ENCODE measurements at places on chromosomes 12 and 14.
A peak's percentile ranks its signal among the peaks of the same experiment; 100 is the strongest.

GRCh38 chr12:17016116-17016864, 410.3 kb upstream of the LMO3 start:
- peak; percentile 30 for DNase-seq

GRCh38 chr12:30500532-30500931, 195.1 kb downstream of the IPO8 start:
- no peak for DNase-seq

GRCh38 chr14:95434121-95434520, 82.3 kb downstream of the SYNE3 start:
- no peak for DNase-seq

- no peak for DNase-seq
Measured at GRCh38 chr14:97065305-97066067, 268.3 kb downstream of the VRK1 start.

DNA sequence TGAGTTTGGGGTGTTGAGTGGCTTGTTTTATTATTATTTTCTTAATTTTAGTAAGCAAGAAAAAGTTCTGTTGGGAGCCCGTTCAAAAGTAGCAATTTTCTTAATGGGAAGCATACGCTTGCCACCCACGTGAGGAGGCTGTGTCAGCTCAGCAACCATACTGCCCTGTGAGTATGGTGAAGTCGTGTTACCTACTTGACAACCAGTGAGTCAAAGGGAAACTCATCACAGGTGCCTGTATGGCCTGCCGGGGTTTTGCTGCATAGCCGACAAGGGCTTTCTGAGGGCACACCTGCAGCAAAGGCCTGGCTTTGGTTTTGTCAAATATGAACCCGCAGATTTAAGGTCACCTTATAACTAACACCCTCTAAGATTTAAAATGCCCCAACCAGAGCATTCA, 31.1 kb downstream of the PITPNM2 start:
- no peak for DNase-seq

GRCh38 chr14:96574633-96575632, 72.8 kb downstream of the PAPOLA start:
- no peak for DNase-seq

Measured in posterior vena cava (tissue), 2 donors.